ENCODE measurements at places on chromosomes 5 and 9.

- DNase-seq: no peak
Measured at GRCh38 chr5:84673785-84674184, 289.1 kb upstream of the EDIL3 start.

DNA sequence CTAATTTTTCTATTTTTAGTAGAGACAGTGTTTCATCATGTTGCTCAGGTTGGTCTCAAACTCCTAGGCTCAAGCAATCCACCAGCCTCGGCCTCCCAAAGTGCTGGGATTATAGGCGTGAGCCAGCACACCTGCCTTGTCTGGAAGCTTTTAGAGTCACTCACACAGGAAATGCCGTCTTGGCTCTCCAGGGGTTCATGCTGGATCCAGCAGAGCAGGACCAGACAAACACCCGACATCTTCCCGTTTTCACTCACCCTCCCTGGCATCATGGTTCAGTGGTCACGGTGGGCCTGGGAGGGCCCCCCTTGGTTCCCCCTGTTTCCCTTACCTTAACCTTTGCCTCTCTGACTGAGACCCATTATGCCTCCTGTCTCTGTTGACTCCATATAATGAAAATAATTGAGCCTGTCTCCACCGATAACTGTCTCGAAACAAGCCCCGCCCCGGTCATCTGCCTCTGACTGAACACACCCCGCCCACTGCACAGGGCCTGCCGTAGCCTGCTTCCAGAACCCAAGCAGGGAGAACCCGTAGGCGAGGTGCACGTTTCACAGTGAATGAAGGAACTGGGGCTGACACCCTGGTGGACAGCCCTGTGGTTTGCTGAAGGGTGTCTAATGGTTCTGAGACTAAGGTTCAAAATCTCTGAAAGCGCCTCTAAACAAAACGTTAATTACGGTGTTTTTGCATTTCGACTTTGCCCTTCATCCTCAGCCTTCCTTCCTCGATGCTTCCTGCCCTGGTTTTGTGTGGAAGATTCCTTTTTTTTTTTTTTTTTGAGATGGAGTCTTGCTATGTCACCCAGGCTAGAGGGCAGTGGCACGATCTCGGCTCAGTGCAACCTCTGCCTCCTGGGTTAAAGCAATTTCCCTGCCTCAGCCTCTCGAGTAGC is 39.7 kb upstream of the SPRY4 start:
- no peak for DNase-seq

GRCh38 chr5:171521219-171521633 is 101.8 kb downstream of the FGF18 start:
- no peak for DNase-seq

DNA sequence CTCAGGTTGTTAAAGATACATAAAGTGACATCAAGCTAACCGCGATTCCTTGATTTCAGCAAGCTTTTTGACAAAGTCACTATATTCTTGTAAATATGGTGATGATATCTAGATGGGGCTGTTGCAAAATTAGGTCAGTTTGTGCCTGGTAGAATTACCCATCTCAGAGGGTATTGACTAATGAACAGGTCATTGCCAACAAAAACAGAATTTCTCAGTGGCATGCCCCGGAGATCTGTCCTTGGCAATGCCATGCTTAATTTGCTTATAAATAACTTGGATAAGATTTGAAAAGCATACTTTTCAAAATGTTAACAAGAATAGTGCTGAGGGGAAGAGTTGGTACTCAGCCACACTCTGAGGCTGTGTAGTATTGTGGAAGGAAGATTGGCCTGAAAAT is 783.3 kb upstream of the SEMA6A start:
- DNase-seq: no peak
